ENCODE measurements at places on chromosomes 3 and 15.

DNA sequence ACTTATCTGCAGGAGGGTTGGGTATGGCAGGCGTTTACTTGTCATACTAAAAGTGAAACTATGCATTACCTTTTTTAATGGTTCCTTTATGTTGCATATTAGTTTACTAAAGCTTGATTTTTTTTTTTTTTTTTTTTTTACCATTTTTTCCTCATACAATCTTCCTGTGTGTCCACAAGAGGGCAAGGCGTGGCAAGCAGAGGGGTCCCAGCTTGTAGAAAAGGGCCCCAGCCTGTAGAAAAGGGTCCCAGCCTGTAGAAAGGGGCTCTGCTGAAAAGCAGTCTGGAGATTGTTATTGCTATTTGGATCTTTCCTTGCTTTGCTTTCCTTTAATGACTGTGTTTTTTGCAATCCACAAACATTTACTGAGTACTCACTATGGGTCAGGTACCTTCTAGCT, 21.9 kb downstream of the MKRN2 start:
- DNase-seq = no peak

DNA sequence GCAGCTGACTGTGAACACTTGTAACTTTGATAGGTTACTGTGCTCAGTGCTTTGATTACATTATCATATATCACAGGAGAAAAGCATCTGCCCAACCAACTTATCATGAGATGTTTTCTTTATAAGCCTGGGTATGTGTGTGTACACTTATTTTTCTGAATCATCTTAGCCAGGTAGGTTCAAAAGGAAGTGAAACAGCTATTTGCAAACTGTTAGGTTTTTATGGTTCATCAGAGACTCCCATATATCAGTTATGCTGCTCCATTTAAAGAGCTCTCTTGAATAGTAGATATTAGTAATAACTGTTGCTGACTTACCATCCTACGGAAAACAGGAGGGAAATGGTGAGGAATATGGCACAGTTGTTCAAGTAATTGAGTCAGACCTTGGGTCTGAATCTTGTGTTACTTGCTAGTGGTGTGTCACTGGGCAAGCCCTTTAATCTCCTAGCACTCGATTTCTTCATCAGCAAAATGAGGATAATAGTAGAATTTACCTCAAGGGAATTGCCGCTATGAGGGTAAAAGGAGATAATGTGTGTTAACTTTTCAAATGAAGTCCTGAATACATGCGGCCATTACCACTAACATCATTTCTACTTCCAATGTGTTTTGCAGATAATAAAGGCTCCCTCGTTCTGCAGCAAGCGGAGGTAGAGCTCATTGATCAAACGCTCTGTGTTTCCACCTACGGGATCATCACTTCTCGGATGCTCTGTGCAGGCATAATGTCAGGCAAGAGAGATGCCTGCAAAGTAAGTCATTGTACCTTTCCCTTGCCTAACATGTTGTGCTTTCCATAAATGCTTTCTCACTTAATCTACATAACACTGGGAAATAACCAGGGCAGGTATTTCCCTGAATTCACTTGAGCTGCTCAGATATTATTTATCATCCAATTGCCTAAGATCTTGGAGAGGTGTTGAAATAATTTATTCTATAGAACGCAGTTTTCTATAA, 7.8 kb upstream of the C3orf52 start:
- DNase-seq = no peak

GRCh38 chr3:58079773-58080172, 71.6 kb downstream of the FLNB start:
- no peak for DNase-seq

GRCh38 chr3:114958930-114959329, 188.2 kb downstream of the ZBTB20 start:
- DNase-seq = no peak

DNA sequence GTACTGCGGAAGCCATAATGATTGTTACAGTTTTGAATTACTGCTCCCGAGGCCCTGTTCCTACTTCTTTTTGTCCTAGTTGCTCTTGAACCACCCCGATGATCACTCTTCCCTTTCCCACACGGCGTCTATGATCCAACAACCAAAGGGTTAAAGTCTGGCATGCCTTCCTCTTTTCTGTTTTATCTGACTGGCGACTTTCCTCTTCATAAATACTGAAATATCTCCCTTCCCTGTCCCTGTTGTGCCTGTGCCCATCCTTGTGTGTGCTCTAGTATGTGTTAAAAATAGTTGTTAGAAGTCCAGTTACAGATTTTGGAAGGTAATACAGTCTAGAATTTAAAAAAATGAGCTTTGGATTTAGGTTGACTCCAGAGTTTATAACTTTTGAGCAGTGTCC, 83.6 kb downstream of the AKAP13 start:
- DNase-seq = no peak

- DNase-seq = no peak
Observed at GRCh38 chr3:53715815-53716483, 130.3 kb downstream of the CHDH start.

GRCh38 chr3:128867200-128868125, 12.0 kb upstream of the ACAD9 start:
- no peak for DNase-seq

DNA sequence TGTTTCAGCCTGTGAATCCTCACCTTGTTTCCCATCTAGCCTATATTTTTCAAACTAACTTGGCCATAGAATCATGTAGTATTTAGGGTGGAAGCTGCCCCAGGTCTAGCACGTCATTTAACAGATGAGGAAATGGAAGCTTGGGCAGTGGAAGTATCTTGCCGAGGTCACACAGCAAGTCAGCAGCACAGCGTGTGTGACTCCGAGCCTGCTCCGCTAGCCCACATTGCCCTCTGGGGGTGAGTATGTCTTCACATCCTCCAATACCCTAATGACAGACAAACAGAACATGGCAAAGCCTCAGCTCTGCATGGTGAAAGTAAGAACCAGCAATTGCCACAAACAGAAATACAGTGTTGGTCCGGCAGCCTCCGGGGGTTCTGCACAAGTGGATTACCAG, 2.2 kb upstream of the CCR5 start:
- no peak for DNase-seq

- no peak for DNase-seq
Observed at GRCh38 chr3:7397097-7397496, 536.2 kb downstream of the GRM7 start.

DNA sequence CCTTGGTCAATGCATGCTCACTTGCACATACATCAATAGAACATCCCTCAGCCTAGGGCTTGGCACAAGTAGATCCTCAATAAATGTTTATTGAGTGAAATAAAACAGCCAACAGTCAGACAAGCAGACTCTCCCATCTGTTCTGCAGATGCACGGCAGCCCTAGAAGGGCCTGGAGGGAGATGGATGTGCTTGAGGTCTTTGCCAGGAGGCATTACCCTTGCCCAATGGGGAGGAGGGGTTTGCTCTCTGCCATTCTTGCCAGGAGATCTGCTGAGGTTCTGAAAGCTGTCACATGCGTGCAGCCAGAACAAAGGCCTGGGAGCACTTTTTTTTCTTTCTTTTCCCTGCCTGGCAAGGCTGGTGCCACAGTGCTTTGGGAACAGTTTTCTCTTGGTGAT, 349.3 kb upstream of the THRB start:
- DNase-seq = no peak

DNA sequence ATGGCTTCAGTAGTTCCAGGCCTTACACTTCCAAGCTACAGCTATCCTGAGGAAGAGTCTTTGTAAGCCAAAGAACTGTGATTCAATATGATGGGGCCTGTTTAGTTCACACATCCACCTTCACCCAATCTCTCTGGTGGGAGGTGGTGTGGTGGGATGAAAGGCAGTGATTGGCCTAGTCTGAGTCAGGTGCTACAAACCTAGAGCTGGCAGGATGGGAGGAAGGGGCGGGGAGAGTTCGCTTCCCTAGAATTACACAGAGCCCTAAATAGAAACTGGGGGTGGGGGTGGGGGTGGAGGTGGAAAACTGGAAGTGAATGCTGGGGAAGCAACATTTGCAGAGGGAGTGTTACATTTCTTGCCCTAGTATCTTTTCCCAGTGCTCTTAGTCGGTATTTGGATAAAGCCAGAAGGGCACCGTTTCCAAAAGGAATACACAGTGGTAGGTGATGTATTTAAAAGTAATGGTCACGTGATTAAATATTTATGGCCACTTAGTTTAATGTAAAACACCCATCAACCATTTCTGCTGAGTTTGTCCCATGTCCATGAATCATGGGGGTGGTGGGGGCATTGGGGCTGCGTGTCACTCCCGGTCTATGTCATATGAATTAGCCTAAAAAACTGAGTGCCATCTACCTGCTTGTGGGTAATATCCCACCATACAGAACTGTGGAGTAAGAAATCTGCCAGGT, 247.6 kb upstream of the PROK2 start:
- no peak for DNase-seq

- DNase-seq = no peak
Observed at GRCh38 chr15:37053166-37053565, 47.2 kb downstream of the MEIS2 start.

DNA sequence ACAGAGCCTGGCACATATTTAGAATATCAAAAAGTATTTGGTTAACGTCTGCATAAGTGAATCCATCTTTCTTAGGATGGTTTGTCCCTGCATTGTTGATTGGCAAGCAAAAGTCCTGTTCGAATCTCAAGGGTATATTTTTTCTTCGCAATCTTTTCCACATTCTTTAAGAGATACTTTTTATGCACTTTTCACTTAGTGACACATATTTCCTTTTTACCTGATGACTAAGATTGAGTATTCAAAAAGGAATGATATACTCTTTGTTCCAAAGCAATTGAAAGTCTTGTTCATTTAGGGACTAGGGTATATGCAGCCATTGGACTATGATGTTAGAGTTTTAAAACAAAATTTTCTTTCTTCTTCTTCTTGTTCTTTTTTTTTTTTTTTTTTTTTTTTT, 349.9 kb downstream of the NLGN1 start:
- no peak for DNase-seq

GRCh38 chr3:4805662-4806061, 173.6 kb upstream of the BHLHE40 start:
- DNase-seq = no peak

DNA sequence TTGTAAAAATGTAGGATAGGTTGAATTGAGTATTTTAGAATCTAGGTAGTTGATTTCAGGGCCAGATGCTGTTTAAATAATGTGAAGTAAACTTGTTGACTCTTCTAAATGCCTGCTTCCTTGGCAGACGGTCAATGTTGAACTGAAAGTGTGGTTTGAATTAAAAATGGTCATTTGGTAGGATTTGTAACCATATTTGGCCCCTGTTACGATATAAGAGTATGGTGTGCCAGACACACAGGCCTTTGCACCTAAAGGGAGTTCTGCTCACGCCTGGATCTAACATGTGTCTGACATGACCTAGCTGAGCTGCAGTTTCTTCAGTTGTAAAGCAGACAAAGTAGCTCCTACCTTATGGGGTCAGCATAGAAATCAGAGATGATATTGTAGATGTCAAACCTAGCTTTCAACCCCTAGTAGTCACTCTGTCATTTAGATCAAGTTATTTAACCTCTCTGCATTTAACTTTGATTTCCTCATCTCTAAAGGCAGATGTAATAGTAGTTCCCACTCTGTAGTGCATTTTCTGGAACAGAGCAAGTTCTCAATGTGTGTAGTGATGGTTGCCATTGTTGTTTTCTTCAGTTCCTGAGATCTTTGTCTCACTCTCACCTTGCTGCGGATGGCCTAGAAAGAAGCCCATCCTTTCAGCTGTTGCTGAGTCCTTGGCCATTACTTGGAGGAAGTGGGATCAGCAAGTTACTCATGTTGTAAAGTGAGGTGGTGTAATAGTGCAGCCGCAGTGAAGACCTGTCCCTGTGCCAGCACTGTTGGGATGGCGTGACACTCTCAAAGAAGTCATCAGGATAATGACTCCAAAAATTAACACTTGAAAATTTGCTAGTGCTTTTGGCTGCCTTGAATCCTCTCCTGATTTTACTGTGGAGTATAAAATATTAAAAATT, 90.2 kb downstream of the GHSR start:
- no peak for DNase-seq

DNA sequence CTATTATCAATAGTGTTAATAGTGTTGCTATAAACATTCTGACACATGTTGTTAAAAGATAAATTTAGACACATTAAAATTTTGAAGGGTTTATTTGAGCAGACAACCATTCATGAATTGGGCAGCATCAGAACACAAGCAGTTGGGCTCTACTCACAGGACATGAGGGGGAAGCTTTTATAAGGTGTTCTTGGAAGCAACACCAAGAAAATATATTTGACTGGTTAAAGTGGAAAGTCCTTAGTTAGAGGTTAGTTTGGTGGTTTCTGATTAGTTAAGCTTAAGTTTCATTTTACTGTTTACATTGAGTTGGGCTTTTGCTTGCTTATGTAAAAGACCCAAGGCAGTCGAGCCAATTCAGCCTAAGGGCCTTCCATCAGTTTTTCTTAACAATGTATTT, 220.7 kb downstream of the CD47 start:
- DNase-seq = no peak

DNA sequence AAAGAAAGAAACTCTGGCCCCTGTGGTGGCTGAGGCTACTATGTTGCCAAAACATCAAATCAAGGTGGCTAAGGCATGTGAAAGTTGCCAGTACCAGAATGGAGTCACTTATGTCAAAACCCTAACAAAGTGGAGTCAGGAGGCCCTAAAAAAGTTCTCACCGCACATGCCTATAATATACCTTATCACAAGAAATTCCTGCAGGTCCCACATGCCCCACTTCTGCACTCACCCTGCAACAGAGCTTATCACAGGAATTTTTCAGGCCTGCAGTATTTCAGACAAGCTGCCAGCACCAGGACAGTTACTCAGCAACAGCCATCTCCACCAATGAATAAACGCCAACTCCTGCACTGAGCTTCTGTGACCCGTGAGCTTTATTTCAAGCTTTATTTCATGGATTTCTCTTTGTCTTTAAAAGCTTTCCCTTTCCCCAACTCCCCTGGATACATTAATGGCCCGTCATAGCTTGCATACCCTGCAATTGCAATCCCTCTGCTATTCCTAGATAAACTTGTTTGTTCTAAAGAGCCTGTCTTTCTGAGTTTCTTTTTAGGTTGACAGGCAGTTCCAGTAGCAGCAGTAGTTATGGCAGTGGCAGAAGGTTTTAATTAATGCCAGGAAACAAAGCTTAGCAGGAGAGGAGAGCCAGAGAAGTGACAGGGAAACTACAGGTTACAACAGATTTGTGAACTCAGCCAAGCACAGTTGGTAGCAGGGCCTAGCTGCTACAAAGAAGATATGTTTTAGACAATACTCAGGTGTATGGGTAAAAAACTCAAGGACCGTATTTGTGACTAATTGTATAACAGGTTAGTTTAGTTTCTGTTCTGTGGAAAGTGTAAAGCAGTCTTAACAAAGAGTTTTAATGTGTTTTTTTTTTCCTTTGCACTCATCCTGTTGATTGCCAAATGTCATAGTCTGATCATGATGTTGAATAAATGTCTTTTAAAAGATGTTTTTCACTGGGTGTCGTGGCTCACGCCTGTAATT, 15.9 kb upstream of the TMEM42 start:
- no peak for DNase-seq

GRCh38 chr3:100563652-100564211, 45.7 kb upstream of the ADGRG7 start:
- DNase-seq = no peak

- DNase-seq = no peak
Observed at GRCh38 chr3:52090131-52090932, 34.0 kb upstream of the DUSP7 start.

DNA sequence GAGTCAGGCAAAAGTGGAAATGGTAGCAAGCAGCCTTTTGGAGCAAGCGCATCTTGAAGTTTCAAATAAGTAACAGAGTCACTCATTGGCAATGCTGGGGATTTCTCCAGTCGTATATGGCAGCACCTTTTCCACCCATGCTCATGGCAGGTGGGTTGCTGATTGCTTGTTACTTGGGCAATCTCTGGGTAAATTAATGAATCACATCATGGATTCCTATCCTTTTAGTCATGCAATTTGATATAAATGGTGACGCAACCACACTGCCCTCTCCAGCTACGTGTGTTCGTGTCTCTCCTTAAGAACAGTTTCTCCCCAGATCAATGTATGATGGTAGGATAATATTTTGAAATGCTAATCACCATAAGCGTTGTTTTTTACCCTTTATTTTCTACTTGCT, 339.9 kb upstream of the KCNH8 start:
- DNase-seq = no peak

Measured in NCI-H1436 (cell line).